ENCODE measurements at places on chromosomes 4 and X.

GRCh38 chr4:48604041-48604440, 114.0 kb downstream of the ZAR1 start:
- DNase-seq, result no peak

DNA sequence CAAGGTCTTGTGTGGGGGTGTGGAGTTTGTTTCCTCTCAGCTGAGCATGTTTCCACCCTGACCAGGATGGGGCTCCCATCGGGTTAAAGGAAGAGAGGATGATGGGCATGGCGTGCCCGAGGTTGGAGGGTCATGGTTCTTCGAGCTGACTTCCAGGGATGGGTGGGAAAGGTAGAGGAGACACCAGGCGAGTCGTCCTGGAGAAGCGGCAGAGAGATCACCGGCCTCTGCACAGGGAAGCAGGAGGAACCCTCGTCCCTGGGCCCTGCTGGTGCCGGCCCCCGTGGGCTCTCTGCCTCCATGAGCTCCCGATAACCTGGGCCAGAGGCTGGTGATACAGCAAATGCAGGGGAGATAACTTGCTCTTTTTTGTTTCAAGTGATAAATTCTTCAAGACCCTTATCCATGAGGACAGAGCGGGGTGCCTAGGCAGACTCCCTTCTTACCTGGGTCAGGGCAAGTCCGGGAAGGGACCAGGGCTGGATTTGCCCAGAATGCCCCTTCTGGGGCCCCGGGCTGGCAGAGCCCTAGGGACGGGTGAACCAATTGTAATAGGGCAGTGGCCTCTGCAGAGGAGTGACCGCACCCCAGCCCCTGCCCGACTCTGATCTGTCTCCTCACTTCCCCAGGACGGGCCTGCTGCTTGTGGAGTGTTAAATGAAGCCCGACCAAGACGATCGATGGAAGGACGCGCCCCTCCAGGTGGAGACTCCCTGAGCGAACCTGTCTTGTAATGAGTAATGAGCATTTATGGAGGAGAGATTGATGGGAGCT, 63.0 kb downstream of the CPZ start:
- DNase-seq, result no peak

- no peak for DNase-seq
Observed at GRCh38 chrX:145729635-145730034, 88.0 kb upstream of the SLITRK2 start.

- DNase-seq, result no peak
Observed at GRCh38 chr4:3220476-3221183, 28.3 kb upstream of the MSANTD1 start.

GRCh38 chrX:3442691-3443090, 96.2 kb upstream of the MXRA5 start:
- DNase-seq, result no peak

Data from glutamatergic neuron (in vitro differentiated cells).